ENCODE measurements at places on chromosomes 5 and 9.

GRCh38 chr5:38039826-38040225 is 200.0 kb upstream of the GDNF start:
- no peak for DNase-seq

- no peak for DNase-seq
Measured at GRCh38 chr9:36192196-36192595, 1.5 kb downstream of the CLTA start.

- DNase-seq, result no peak
Measured at GRCh38 chr9:100590481-100590880, 12.6 kb downstream of the CAVIN4 start.

- DNase-seq, result no peak
Measured at GRCh38 chr5:132525299-132525724, 18.0 kb downstream of the IL5 start.

DNA sequence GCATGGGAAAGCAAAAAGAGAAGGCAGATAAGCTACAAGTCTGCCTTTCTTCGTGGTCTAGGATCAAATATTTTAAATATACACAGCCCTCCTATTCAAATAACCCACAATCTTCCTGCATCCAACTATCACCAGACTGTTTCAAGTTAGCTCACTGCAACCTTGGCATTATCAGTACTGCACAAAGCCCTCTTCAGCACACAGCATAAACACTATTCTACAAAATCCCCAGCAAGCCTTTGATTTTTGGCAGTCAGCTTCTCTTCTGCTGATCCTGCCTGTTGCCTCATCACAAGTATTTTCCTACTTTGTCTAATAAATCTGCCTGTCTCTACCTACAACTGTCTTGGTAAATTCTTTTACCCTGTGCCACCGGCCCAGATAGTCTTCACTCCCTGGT is 142.9 kb downstream of the COX7C start:
- no peak for DNase-seq

- no peak for DNase-seq
Measured at GRCh38 chr9:123562844-123563346, 206.9 kb downstream of the CRB2 start.

DNA sequence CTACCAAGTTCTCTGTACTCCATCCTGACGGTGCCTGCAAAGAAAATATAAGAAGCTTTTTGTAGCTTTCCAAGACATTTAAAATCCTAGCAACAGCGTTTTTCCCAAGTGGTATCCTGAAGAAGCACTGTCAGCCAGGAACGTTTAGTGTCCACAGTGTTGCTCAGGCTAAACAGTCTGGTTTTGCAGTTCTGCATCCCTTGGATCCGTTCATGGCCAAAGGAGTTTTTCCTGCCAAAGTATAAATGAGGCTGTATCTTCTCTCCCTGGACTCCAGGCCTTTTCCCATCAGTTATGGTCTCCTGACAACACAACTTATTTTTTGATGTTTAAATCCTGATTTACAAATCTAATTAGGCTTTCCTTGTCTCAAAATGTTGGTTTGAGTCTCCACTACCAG is 925.8 kb downstream of the TLE1 start:
- DNase-seq, result no peak

Data from activated effector memory CD4-positive, alpha-beta T cell treated with Interleukin-2 at 50 U/mL for 16 hours (primary cell).